Cortex of kidney (tissue), 1 donor: ENCODE measurements at places on chromosomes 13 and 19.

GRCh38 chr19:47093841-47094240, 19.7 kb downstream of the ZC3H4 start:
- no peak for DNase-seq

DNA sequence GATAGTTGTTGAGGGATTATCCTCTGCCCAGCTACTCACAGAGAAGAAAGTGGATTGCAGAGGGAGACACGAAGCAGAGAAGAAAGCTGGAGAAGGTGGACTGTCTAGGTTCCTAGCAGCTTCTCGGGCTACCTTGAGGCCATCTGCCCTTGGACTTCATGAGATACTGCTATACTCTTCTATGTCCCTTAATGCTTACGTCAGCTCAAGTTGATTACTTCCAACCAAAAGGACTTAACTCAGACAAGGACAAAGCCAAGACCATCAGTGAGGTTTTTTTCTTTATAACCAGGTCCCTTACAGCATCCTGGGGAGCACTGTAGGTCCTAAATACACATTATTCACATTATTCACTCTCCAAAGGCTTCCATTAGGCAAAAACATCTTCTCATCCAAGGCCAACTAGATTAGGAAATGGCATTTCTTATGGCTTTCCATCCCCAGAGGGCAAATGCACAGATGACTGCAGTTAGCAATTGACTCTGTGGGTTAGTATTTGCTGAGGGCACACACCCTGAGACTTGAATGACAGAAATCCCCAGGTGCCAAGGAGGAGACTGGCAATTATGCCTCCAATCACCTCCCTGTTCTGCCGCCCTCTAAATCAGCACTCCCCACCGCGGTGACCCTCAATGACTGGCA, 4.1 kb upstream of the UBE2L5 start:
- no peak for DNase-seq

DNA sequence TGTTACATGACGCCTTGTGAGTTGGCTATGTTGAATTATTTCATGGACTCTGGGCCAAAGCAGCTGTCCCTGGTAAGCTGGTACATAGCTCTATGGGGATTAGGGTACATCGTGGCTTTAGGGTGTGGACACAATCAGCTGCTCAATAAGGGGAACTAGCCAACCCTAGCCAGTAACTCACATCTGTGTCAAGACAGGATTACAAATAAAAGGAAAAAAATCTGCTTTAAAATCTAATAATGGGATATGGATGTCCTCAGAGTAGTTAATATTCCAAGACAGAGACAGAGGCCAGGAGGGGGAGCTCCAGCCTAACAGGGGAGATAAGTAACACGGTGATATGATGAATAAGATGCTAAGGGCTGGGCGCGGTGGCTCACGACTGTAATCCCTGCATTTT, 21.1 kb upstream of the ZNF766 start:
- DNase-seq: no peak

GRCh38 chr13:66264971-66265370, 965.2 kb downstream of the PCDH9 start:
- DNase-seq: no peak

- no peak for DNase-seq
Observed at GRCh38 chr13:98990701-98991100, 12.8 kb upstream of the DOCK9 start.

GRCh38 chr19:19105365-19106055, 32.8 kb downstream of the TMEM161A start:
- no peak for DNase-seq

DNA sequence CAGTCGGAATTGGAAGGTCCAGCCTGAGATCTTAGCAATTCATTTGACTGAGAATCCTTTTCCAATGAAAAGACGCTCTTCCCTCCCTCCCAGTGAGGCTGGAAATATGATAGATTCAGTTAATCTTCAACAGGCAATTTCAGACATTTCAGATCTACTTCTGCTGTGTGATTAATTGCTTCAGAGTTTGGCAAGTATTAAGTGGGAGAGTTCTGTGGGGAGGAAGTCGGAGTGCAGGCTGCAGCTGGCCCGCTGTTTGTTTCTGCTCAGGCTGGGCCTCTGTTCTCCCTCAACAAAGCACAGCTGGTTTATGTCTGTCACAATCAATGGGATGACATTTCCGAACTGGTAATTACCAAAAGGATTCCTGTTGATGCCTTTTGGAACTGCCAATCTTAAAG, 178.2 kb downstream of the NDFIP2 start:
- DNase-seq: no peak

- no peak for DNase-seq
Observed at GRCh38 chr19:16266586-16266942, 58.1 kb upstream of the KLF2 start.

DNA sequence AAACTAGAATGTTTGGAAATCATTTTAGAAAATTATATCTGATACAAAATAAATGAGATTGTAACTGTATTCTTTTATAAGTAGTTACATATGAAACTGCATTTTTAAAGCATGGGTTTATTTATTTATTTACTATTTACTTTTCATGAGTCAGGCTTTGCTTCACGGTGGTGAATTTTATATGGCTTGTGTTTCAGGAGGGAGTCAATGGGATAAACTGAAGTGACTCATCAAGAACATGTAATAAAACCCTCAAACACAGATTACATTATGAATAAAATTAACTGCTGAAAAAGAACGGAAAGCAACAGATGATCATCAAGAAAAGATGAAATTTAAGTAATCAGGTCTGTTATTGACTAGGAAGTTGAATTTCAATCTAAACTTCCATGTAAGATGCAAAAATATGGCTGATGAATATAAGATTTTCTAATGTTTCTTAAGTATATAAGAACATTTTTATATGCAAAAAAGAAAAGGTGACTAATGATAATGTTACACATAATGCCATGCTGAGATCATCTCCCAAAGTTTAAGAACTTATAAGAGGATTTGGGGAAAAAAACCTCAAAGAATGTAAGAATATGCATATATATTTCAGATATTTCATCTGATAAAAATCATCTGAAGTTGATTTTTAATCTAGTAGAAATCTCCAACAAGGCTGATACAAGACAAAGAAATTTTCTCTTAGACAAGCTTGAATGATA, 383.6 kb downstream of the SLITRK1 start:
- DNase-seq: no peak

- no peak for DNase-seq
Observed at GRCh38 chr13:113229161-113229560, 19.7 kb downstream of the CUL4A start.

DNA sequence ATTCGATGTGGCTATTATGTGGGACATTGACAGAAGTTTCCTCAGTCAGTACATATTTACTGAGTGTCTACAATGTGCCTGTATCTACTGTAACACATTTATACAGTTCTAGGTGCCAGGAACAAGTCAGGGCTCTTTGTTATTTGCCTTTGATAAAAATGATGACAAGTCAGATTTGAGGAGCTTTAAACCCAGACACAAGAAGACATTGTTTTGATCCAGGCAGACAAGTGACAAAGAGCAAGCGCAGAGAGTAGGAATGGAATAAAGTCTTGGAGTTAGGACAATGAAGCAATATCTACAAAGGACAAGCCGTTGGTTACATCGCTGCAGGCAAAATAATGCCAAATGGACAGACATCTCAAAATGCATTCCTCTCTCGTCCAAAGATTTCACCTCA, 70.1 kb downstream of the ITGBL1 start:
- DNase-seq: no peak

DNA sequence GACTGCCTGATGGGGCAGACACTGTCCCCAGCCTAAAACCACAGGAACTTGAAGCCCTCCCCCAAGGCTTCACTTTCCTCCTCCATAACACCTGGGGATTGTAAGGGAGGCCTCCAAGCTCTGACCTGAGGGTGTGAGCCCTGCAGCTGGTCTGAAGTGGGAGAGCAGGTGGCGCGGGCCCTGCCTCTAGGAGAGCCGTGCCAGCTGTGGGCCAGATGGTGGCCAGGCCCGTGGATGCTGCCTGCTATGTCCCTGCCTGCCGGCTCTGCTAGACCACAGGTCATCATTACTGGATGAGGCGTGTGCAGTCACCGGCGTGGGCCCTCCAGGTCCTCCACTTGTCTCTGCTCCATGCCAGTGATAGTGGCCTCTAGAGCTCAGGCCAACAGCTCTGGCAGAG, 3.5 kb upstream of the KLHL26 start:
- no peak for DNase-seq

DNA sequence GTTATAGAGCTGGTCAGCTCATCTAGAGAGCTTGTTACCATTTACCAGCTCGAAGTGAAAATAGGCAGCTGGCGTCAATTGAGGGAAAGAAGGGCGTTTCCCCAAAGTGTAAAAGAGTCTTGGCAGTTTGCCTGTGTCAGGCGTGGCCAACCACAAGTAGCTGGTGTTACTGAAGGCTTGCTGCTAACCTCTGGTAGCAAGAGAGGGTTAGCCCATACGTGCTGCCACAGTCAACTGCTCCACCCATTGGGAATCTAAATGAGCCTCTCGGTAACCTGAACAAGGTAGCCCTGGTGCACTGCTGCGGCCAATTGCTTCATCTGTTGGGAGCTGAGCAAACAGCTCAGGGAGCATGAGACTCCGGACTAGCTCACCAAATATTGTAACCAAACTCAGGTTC, 314.9 kb upstream of the SLITRK5 start:
- no peak for DNase-seq

DNA sequence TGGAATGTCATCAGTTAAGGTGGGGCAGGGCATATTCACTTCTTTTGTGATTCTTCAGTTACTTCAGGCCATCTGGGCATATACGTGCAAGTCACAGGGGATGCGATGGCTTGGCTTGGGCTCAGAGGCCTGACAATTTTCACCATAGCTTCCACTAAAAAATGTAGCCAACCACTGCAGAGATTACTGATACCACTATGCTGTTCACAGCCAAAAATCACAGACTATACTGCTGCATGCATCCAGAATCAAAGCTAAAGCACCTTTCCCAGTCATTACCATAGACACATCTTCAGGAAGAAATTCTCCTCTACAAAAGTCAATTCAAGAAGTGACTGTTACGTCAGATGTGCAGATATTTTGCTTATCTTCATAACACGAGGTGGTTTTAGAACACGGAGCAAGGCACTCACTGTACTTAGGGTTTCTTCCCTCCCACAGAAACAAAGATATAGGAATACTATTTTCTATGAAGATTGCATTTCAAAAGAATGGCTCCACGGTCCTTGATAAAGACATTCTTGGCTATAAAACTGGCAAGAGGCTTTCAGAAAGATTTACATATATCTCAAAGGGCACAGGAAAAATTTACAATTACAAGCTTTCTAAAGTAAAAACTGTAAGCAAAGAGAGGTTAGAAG, 1556.6 kb upstream of the PRR20A start:
- no peak for DNase-seq

- DNase-seq: no peak
Observed at GRCh38 chr13:52158629-52159158, 703 bp downstream of the NEK3 start.

DNA sequence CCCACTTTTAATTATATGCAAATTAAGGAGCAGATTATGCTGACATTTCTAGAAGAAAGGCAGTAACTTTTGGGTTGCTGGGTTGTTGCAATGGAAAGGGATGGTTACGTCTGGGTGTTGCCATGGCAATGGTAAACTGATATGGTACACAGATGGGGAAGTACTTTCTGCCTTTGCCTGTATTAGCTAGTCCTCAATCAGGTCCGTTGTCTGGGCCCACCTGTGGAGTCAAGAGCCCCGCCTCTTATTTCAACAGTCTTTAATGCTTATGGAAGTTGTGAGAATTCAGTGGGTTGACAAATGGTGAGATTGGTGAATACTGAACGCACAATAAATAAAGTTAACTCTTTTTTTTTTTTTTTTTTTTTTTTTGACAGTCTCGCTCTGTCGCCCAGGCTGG, 30.6 kb upstream of the DPP9 start:
- no peak for DNase-seq

DNA sequence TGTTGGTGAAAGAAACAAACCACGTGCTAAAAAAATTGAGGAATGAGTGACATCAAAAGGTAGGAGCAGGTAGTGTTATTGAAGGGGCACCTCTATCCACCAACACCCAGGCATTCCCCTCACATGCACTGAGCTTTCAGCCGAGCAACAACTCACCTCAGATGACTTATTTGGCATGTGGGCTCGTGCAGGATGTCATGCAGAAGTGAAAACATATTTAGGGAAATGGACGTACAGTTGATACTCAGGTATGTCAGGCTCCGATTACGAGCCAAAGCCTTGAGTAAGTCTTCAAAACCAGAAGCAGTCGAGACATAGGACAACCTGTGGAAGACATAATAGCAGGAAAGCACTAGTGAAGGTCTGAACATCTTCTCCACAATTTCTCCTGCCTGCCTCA, 30.4 kb downstream of the NLRP11 start:
- no peak for DNase-seq

- no peak for DNase-seq
Observed at GRCh38 chr13:86080340-86080995, 281.2 kb upstream of the SLITRK6 start.

DNA sequence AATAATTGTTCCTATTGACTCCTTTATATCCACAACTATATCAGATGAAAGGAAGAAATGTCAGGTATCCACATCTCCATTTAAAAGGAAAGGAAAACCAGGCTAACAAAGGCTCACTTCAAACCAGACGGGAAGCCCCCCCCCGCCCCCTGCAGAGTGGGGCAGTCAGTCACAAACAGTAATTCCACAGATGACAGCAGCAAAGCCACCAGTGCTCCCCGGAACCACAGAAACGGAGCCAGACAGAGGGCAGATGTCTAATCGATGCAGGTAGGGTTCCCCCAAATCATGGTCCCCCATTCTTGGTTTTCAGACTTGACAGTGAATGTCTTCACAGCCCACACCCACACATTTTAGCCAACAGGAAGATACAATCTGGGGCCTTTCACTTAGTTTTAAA, 100.8 kb downstream of the STK24 start:
- DNase-seq: no peak

DNA sequence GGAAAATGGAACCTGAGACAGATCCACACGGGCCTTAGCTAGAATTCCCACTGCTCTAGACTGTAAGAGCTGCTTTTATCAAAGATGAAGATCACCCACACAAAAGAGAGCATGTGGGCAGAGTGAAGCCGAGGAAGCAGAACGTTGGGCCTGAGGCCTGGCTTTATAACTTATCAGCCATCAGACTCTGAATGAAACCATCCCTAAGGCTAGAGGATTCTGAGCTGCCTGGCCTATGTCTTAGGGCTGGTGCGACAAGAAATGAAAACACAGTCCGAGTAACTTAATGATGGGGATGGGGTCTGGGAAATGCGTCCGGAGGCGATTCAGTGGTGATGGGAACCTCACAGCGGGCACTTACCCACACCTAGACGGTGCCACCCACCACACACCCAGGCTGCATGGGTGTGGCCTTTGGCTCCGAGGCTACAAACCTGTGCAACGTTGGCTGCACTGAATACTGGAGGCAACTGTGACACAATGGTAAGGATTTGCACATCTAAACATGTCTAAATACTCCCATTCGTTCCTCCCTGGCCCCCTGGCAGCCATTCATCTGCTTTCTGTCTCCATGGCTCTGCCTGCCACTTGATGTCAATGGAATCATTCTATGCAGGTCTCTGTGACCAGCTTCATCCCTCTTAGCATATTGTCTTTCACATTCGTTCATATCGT, 62.0 kb downstream of the SLC15A1 start:
- DNase-seq: no peak
